Thymus (tissue), 14 donors: ENCODE measurements at places on chromosomes 6 and 20. TPM values are rescaled to one million over a fixed set of nuclear protein-coding genes. Genes with fewer than 3 reads are reported as not detected.

- DNase-seq = no peak
- H3K4me1 ChIP-seq = no peaks in the 10 kb centered on the region
- H3K36me3 ChIP-seq = no peaks in the 10 kb centered on the region
- no peak overlapping the region for H3K4me3 ChIP-seq
- H3K27me3 ChIP-seq = no peaks in the 10 kb centered on the region
These were observed 112.8 kb downstream of the TBX18 start for GRCh38 chr6:84651583-84651982.

GRCh38 chr6:72758901-72759300 lies 137.0 kb downstream of the KCNQ5 start:
- H3K27ac ChIP-seq = no peak overlapping the region
- H3K36me3 ChIP-seq = no peaks in the 10 kb centered on the region
- H3K4me3 ChIP-seq = no peak overlapping the region

DNA sequence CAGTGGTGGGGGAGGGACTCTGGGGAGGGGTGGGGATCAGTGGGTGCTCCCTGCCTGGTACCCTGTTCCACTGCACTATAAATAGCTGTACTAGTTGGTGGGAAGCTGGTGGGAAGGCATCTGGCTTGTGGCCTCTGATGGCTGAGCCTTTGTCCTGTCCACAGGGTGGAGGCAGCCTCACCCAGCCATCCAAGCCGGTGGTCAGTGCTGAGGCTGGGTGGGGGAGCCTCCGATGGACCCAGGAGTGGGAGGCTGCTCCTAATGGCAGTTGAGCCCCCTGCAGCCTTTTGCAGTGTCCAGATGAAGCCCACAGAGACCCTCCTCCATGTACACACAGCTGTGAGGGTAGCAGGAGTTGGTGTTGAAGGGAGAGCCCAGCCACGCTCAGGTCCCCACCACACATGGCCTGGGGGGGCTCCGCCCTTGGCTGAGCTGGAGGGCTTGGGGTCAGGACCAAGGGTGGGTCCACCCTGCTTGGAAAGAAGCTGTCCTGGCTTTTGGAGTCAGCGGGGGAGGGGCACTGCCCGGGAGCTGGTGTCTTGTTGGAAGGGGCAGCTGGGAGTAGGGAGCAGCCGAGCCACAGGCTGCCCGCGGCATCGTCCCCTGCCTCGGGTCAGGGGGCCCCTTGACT lies 2.5 kb downstream of the PPDPF start:
- H3K4me1 ChIP-seq = peaks cover 24% of the 10 kb centered on the region
- DNase-seq = no peak
- no peak overlapping the region for H3K4me3 ChIP-seq
- H3K27me3 ChIP-seq = peaks cover 23% of the 10 kb centered on the region
- peaks cover 3% of the 10 kb centered on the region for H3K36me3 ChIP-seq
- H3K27ac ChIP-seq = no peak overlapping the region

Gene COL10A1
- total RNA-seq = 0.24 TPM
